BJ (cell line): ENCODE measurements at places on chromosomes 6 and 20.

- no peak for DNase-seq
These were observed 180.0 kb downstream of the WDR27 start for GRCh38 chr6:169521825-169522224.

GRCh38 chr6:168582571-168582981, 141.6 kb downstream of the SMOC2 start:
- DNase-seq: no peak

- DNase-seq: no peak
These were observed 211.1 kb downstream of the ANKRD60 start for GRCh38 chr20:58017231-58017969.

GRCh38 chr6:11393713-11394627, 143.6 kb upstream of the TMEM170B start:
- DNase-seq: no peak

GRCh38 chr20:18739751-18740166, 73.8 kb upstream of the SCP2D1 start:
- DNase-seq: peak; percentile 90

DNA sequence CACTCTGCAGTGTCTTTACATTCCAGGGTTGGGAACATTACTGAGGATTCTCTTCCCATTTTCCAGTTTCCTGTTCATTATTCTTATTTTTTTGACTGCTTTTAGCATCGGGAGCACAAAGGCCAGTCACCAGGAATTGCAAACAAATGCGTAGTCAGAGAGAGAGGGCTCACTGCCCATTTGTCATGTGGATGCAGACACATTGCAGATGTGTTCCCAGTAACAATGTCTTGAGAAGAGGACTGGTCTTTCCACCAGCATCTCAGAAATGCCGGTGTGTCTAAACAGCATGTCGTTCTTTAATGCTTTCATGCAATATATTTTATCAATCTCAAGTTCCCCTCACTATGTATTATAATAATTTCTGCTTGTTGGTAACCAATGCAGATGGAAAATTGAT, 952 bp upstream of the TAAR6 start:
- DNase-seq: no peak

GRCh38 chr20:41218466-41218865, 81.1 kb downstream of the PLCG1 start:
- peak; percentile 38 for DNase-seq

DNA sequence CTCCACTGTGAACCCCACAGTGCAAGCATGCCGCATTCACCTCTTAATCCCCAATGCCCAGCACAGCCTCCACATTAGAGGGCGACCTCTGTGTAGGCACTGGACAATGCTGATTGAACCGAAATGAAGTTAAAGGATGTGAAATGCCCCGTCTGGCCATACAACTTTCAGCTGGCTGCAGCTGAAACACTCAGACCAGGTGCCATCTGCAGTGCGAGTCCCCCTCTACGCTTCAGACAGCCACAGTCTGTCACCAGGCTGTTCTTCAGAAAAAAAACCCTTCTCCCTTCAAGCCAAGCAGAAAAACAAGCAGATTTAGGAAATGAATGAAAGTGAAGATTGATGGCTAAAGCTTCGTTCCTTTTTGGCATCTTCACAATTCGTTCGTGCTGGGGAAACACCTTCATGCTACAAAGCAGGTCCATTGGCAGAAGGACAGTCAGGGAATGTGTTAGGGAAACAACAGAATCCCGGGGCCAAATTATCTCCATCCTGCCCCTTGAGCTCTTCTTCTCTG, 44.7 kb downstream of the TNFAIP3 start:
- no peak for DNase-seq

DNA sequence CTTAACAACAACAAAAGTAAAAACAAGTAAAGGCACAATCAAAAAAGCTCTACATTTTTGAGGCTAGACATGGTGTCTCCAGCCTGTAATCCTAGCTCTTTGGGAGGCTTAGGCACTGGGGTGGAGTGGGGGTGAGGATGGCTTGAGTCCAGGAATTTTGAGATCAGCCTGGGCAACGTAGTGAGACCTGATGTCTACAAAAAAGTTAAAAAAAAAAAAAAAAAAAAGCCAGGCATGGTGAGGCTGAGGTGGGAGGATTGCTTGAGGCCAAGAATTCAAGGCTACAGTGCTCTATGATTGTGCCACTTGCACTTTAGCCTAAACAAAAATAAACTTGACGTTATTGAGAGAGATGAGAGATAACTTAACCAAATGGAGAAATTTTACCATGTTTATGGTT, 60.1 kb downstream of the QKI start:
- no peak for DNase-seq

GRCh38 chr6:3509336-3509735, 52.5 kb upstream of the SLC22A23 start:
- no peak for DNase-seq

- no peak for DNase-seq
These were observed 109.0 kb downstream of the SULF2 start for GRCh38 chr20:47676219-47676721.

DNA sequence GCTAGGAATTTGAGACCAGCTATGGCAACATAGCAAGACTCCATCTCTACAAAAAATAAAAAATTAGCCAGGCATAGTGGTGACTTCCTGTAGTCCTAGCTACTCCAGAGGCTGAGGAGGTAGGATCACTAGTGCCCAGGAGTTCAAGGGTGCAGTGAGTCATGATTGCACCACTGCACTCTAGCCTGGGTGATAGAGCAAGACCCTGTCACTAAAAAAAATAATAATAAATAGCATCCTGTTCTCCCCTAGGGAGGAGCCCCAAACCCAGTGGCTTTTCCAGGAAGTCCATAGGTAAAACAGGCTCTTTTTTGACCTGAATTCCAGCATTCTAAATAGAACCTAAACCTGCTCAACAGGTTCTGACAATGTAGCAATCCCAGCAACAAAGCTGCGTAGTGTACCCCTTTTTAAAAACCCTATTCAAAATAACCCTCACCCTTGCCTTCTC, 192.0 kb downstream of the ALDH8A1 start:
- DNase-seq: no peak

- DNase-seq: no peak
These were observed 246.8 kb downstream of the QKI start for GRCh38 chr6:163661272-163661671.

DNA sequence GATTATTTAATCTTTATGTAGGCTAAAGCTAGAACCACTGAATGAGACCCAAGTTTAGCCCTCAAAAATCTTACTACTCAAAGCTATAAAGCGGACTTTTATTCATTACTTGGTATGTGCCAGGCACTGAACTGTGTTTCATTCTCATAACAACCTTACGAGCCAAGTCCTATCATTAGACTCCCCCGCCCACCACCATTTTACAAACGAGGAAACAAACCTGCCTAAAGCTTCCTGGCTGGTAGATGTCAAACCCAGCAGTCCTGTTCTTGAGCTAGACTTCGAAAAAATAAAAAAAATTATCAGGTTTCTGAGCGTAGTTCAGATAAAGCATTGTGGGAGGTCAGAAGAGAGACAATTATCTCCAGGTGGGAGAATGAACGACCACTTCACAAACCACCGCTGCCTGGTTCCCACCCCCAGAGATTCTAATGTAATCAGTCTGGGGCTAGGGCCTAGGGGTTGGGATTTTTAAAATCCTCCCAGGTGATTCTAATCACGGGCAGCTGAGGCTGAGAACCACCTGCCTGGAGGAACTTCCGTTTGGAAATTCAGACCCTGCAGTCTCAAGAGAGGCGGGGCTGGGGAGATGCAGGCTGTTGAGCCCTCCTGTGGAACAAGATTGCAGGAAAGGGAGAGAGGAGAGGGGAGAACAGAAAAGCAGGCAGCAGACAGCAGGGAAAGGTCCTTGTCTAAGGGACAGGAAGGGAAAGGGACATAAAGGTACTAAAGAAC, 8.6 kb downstream of the ADTRP start:
- DNase-seq: no peak

GRCh38 chr20:10476319-10476724, 41.2 kb downstream of the SLX4IP start:
- DNase-seq: peak; percentile 7

GRCh38 chr6:137495703-137496336, 1.6 kb upstream of the OLIG3 start:
- DNase-seq: no peak

DNA sequence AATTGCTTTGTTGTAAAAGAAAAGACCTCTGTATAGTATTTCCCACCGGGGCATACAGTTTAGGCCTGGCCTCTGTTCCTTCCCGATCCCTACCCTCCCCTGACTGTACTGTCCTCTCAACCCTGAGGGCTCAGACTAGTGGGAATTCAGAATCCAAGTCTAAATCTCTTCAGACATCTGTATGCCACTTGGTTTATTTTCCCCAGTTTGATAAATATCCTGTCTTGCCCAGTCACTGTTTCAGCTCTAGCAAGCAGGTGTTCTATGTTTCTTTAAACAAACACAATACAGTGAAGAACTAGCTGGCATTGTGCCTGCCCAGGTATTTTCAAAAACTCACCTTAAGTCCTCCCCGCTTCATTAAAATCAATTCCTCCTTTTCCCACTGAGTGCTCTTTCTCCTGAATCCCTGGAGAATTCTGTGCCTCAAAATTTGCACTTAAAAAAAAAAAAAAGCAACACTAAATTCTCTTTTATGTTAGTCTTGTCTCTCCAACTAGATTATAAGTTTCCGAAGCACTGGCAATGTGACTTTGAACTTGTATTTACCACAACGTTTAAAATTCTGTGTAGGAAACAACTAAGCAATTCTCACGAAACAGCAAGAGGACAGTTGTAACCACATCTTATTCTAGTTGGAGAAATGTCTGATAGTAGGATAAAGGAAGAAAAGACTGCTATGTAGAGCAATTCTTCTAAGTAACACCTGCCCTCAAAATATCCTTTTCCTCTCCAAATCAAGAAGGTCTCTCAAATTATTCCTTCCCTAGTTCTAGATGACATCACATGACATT, 112.0 kb upstream of the CARMIL1 start:
- DNase-seq: no peak

GRCh38 chr6:109794201-109794923, 103.3 kb downstream of the FIG4 start:
- peak; percentile 56 for DNase-seq

- no peak for DNase-seq
These were observed 280.8 kb downstream of the SOX4 start for GRCh38 chr6:21874372-21874771.

DNA sequence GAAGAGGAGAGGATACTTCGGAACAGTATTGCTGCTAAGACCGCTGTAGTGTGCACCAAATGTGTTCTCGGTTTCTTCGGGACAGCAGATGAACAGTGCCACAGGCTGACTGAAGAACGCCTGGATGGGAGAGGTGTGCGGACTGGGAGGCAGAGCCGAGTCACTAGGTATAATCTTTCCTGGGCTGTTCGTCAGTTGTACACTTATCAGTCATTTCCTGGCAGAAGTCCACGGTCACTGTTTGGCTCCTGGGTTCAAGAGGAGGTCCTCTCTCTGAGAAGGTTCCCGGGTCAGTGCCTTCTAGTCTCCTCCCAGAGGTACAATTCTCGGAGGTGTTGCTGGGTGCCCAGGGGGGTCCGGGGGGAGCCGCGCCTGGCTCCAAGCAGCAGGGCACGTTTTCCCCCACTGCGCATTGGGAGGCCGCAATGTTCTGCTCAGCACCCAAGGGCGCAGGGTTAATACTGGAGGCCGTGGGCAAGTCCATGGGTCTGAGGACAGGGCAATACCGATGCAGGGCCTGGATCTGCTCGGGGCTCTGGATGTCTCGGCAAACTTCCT, 38.1 kb downstream of the GJA10 start:
- no peak for DNase-seq

DNA sequence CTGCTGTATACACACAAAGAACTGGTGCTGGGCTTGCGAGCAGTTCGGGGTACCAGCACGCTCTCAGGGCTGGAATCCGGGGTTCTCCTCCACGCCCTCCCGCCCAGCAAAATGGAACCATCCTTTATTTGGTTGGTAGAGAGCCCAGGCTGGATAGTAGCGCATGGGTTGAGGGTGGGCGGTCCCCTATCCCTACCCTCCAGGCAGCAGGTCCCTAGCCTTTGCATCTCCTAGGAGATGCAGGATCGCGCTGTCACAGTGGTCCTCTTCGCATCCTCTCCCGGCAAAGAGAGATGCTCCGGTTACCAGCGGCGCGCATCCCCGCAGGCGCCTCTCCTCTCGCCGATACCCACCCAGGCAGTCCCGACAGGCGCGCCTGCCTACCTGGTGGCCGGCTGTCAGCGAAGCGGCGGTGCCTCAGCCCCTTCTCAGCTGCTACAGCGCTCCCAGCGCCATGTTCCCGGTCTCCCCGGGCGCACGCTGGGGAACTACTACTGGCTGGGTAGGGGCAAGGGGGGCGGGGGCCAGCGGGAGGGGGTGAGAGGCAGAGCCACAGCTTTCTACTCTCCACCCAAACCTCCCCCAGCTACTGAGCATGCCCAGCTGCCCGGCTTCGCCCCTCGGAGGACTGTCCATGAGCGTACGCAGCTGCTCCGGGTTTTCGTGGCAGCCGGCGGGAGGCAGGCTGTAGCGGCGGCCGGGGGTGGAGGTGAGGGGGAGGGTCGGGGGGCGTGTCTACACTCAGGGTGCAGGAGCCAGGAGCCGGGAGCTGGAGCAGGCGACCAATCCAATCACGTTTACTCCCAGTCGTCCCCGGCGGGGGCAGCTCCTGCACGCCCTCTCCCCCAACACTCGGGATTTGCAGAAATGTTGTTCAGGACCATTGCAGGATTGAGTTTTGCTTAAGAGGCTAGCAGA, at the start of gene PAK5:
PAK5 (minus strand) TSS at position 699 of the 918 bp plus-strand sequence. CDS start 194,748 bp downstream, outside the sequence.
- DNase-seq: no peak

GRCh38 chr6:89010825-89011224, 47.4 kb upstream of the RNGTT start:
- no peak for DNase-seq

DNA sequence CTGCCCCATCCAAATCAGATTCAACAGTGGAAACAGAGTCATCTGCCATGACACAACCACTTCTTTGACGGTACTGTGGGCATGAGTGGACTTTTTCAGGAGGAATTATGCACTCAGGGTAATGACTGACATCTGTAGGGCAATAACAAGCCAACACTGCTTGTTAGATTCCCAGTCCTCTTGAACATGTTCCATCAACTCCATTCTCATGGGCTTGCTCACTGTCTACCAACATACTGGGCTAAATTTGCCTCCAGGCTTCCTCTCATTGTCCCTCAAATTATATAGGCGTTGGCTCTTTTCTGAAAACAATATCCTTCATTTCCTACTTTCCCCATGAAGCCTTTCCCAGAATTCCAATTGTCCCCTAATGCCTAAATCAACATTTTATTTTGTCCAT, 43.1 kb downstream of the ANKEF1 start:
- no peak for DNase-seq

GRCh38 chr6:81638366-81638765, 114.1 kb downstream of the TENT5A start:
- no peak for DNase-seq

GRCh38 chr6:13280254-13280653, 48.1 kb downstream of the TBC1D7 start:
- no peak for DNase-seq

DNA sequence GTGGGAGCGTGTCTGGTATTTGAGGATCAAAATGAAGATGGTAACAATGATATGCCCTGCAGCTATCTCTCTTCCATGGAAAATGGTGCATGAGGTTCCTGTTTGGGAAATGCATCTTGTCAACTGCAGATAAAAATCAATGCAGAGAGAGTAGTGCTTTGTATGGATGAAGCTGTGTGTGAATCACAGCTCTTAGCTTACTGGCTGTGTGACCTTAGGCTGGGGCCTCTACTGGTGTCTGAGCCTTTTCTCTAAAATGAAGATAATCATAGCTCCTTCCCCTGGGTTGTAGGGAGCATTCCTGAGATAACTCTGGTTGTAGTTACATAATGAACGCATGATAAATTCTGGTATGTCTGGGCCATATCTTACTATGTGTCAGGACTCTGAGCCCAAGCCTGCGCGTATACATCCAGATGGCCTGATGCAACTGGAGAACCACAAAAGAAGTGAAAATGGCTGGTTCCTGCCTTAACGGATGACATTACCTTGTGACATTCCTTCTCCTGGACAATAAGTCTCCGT, 19.6 kb downstream of the ANGPT4 start:
- DNase-seq: no peak
